NCI-H1930 (cell line): ENCODE measurements at places on chromosomes 7 and 10.

GRCh38 chr7:22447762-22448161, 52.2 kb downstream of the STEAP1B start:
- no peak for DNase-seq

GRCh38 chr10:71263376-71263775, 51.0 kb downstream of the UNC5B start:
- DNase-seq = no peak

GRCh38 chr7:17370901-17371585, 72.6 kb downstream of the AHR start:
- DNase-seq = no peak

- no peak for DNase-seq
These were observed 14.4 kb downstream of the WEE2 start for GRCh38 chr7:141722529-141722928.

- no peak for DNase-seq
These were observed 1.1 kb downstream of the FUOM start for GRCh38 chr10:133356549-133357284.

DNA sequence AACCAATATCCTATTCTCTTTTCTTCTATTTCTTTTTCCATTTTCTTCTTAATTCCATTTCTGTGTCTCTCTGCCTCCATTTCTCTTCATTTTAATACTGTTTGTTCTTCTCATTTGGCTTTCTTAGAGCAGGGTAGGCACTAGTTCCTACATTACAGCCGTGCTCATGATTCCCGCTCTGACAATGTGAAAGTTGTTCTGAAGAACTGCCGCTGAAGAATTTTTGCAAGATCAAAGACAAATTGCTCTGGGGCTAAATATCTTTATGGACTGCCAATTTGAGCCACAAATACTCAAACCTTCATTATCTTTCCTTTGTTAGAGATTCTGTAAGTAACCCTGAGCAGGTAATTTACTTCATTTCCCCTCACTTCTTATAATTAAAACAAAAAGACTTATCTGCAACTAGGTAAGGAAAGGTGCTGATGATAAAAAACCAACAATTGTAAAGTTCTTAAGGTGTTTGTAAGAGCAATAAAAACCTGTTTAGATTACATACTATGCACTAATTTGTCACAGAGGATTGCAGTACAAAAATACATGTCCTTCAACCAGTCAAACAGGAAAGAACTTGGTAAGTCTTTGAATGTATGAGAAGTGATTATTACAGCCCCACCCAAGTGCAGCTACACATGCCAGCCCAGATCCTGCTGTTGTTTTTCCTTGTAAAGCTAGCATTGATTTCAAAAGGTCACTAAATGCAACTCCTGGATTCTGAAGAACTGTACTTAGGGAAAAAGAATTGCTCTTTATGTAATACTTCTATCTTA, 127.5 kb downstream of the COL28A1 start:
- no peak for DNase-seq

DNA sequence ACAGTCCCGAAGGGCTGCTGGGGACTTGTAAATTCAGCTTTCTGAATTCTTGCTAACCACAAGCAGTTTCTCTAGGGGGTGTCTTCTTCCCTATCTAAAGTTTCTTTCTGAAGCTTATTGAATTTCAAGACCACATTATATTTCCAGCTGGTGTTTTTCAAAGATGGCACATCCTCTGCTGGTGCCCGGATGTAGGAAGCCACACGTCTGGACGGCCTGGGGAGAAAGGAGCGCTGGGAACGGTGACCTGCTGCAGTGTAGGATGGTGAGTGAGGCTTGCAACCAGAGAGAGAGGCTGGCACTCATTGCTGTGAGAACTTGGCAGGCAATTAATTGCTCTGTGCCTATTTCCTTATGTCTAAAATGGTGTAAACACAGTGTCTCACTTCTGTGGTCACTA, 776.4 kb downstream of the TYW1 start:
- DNase-seq = no peak

GRCh38 chr10:28853195-28853594, 175.9 kb downstream of the BAMBI start:
- DNase-seq = no peak

- DNase-seq = no peak
These were observed 324.2 kb downstream of the CDK14 start for GRCh38 chr7:90920336-90920735.

- no peak for DNase-seq
These were observed 60.8 kb upstream of the GPR158 start for GRCh38 chr10:25114036-25114411.

GRCh38 chr10:110812583-110812982, 59.1 kb upstream of the PDCD4 start:
- DNase-seq = no peak

DNA sequence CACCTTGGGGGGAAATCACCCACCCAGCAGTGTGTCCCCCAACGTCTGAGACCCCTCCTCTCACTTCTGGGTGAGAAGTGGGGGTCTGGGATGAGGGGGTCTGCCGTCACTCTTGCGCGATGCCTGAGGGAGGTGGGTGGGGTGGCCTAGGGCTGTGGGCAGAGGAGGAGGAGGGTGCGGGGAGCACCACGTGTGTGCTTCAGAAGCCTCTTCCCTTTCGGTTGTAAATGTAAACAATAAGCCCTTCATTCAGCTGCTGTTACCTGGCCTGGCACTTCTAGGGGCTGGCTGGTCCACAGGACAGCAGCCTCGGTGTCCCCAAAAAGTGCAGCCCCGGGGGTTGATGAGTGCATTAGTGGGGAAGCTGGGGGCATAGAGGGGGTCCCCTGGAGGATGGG, 1.3 kb downstream of the CLIP2 start:
- no peak for DNase-seq

DNA sequence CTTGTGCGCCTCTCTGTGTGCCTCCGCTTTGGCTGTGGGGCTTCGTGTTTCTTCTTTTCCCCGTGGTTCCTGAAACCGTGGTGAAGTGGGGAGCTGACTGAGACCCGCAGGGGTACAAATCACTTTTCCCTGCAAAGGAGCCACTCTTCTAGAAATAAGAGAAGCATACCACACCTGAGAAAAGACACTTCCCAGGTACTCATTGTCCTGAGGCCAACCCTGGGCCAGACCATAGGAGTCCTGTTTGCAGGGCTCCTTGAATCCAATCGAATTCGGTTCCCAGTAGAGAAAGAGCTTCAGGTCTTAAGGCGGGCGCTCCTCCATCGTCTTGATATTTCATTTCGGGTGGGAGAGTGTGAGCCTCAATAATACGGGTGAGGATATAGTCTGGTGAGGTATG, 32.4 kb upstream of the ZNF273 start:
- DNase-seq = no peak

GRCh38 chr7:28266402-28266801, 85.8 kb upstream of the JAZF1 start:
- no peak for DNase-seq

DNA sequence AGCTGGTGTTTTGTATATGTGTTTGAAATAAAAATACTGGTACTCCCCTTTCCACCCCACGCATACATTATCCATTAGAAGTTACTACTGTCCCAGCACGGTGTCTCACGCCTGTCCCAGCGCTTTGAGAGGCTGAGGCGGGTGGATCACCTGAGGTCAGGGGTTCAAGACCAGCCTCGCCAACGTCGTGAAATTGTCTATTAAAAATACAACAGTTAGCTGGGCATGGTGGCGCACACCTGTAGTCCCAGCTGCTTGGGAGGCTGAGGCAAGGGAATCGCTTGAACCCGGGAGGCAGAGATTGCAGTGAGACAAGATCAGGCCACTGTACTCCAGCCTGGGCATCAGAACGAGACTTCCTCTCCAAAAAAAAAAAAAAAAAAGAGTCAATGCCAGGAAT, 2.7 kb downstream of the HBP1 start:
- DNase-seq = no peak

DNA sequence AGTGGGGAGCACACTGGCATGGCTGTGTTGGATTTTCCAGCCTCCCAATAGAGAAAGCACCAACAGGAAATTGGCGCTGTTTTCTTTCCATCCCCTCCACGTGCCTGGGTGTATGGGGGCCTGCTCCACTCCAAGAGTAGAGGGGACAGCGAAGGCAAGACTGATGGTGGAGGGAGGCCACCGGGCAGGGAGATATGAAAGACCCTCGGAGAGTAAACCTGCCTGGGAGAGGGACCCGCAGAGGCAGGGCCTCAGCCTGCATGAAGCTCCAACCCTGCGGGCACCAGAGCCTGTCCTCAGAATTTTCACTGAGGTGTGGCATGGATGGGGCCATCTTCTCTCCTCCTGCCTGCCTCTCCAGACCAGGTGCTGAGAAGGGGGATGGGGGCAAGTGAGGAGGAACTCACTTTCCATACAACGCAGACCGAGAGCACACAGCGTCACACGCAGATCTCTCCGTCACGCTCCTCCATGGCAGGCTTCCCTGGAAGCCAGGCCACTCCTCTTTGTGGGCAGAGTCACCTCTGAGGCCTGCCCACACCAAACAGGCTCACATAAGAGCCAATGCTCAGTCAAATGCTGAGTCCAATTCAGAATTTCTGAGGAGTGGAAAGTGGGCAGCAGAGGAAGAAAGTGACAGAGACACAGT, 18.8 kb downstream of the ANXA11 start:
- no peak for DNase-seq

GRCh38 chr10:79101560-79102497, 33.1 kb downstream of the ZMIZ1 start:
- no peak for DNase-seq

DNA sequence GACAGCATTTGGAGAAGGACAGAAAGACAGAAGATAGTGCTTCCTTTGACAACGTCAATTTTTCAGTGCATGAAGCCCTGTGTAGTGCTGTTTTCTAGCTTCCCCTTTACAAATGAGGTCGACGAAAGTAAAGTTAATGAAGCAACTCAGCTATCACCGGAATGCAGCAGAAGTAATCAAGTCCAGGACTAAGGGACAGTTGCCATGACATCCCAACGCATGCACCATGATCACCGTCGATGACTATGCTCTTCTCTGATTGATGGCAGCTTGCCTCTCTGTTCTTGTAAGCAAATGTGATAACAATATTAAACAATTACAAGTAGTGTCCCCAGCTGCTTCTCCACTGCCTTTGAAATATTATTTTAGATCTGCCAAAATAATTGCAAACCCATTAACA, 205.8 kb downstream of the FRMD4A start:
- DNase-seq = no peak

GRCh38 chr10:44233561-44234482, 151.1 kb downstream of the CXCL12 start:
- DNase-seq = no peak

DNA sequence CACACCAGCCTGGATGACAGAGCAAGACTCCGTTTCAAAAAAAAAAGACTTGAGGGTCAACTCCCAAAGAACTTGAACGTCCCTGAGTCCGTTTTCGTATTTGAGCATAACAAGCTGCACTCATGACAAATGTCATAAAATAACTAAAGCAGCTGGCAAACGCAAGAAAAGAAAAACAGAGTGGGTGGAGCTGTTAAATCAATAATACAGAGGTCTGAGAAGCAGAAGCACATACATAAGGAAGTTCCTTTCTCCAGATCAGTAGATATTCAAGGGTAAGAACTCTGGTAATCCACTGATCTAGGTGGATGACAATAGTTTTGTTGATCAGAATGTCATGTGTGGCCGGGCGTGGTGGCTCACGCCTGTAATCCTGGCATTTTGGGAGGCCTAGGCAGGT, 150.1 kb downstream of the FAM107B start:
- DNase-seq = no peak

DNA sequence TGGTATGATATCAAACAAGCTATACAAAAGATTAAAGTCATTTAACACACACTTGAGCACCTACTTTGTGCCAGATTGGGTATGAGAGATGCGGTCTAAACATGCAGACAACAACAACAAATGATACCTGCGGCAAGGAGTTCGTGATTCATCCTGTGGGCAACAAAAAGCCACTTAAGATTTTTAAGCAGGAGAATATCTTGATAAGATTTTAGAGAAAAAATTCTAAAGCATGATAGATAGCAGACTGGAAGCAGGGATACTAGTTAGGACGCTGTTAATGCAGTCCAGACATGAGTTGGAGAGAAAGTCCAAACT, 1.6 kb upstream of the KBTBD2 start:
- no peak for DNase-seq

- DNase-seq = no peak
These were observed 81.1 kb downstream of the XRCC2 start for GRCh38 chr7:152594801-152595200.

DNA sequence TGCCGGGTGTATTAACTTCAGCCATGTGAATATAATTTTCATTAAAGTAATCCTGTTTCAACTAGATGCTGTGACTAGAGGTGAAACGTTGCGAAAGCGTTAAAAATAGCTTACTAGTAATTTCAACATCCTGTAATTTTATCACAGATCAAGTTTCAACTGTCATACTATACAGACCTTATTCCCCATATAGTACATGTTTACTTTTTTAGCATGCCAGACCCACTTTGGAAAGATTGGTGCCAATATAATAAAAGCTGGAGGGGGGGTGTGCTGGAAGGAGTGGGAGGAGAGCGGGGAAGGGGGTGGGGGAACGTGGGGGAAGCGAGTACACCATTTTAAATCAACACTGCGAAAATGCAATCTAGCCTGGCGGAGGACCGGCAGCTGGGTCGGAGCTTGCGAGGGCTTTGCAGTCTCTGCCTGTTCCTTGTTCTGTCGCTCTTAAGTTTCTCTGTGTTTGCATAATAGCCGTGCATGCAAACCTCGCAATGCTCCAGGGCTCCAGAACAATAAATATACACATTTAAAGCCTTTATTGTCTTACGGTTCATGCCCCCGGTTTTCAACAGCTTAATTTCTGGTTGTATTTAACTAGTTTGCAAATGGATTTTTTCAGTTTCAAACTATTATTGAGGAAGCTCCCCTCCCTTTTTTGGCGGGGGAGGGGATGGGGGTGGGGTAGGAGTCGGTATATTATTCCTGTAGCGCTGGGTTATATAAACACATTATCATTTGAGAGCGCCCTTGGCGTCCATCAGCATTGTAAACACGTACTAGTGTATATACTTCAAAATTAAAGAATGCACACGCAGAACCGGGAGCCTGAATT, 1.3 kb upstream of the ARID5B start:
- peak; percentile 50 for DNase-seq

DNA sequence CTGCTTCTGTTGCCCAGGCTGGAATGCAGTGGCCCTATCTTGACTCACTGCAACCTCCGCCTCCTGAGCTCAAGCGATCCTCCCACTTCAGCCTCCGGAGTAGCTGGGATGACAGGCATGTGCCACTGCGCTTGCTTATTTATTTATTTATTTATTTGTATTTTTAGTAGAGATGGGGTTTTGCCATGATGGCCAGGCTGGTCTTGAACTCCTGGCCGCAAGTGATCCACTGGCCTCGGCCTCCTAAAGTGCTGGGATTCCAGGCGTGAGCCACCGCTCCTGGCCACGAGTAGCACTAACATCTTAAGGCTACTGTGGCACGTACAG, 70.9 kb downstream of the CARD11 start:
- DNase-seq = no peak

- no peak for DNase-seq
These were observed 6.8 kb downstream of the ELMO1 start for GRCh38 chr7:37441816-37442215.

DNA sequence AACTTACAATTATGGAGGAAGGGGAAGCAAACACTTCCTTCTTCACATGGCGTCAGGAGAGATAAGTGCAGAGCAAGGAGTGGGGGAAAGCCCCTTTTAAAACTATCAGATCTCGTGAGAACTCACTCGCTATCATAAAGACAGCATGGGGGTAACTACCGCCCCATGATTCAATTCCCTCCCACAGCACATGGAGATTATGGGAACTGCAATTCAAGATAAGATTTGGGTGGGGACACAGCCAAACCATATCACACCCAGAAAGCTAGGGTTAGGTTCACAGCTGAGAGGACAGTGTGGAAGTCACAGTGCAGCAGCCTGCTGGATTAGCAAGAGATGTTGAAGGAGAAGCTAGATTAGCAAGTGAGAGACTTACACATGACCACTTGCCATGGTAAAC, 81.6 kb downstream of the CRTAC1 start:
- no peak for DNase-seq
